ENCODE measurements at places on chromosomes 11 and 22.
A peak's percentile ranks its signal among the peaks of the same experiment; 100 is the strongest.

DNA sequence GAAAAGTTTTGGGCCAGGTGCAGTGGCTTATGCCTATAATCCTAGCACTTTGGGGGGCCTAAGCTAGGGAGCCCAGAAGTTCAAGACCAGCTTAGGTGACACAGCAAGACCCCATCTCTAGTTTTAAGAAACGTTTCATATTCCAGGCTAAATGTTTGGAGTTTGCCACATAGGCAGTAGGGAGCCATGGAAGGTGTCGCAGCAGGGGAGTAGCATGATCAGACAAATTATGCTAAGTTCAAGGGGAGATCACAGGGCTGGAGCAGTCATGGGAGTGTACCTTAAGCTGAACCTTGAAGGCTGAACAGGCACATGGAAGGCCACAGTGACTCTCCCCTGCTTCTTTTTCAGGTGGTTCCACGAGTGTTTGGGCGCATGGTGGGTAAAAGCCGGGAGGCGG lies 5.9 kb upstream of the NHERF4 start:
- no peak for DNase-seq

DNA sequence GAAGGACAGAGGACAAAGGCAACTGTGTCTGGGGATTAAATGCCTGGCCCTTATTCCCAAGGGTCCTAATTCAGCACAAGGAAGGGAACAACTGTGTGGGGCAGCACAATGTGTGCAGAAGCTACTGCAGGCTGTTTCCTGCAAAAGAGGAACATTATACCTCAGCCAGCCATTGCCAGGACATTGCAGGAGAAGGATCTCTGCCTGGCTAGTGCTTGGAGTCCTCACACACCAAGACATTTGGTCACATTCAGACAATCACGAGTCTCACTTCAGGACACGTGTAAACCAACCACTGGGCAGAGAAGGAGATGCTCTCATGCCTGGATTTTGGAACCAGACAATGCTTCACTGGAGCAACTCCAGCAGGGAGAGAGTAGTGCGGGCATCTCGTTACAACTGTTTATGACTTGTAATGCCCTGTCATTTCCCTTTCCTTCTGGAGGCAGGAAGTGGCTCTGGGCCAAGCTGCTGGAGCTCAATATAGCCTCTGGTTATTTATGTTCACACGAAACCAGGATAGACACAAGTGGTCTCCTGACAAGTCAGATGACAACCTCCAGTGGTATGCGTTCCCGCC lies 23.9 kb upstream of the ZC3H12C start:
- DNase-seq, result peak; percentile 96

DNA sequence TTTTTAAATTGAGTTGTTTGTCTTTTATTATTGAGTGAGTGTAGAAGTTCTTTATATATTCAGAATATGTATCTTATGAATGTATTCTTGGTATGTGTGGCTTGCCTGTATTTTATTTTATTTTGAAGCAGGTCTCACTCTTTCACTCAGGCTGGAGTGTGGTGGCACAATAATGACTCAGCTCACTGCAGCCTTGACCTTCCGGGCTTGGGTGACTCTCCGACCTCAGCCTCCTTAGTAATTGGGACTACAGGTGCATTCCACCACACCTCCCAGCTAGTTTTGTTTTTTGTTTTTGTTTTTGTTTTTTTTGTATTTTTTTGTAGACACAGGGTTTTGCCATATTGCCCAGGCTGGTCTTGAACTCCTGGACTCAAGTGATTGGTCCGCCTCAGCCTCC lies 24.5 kb upstream of the MPPED2 start:
- DNase-seq, result no peak

DNA sequence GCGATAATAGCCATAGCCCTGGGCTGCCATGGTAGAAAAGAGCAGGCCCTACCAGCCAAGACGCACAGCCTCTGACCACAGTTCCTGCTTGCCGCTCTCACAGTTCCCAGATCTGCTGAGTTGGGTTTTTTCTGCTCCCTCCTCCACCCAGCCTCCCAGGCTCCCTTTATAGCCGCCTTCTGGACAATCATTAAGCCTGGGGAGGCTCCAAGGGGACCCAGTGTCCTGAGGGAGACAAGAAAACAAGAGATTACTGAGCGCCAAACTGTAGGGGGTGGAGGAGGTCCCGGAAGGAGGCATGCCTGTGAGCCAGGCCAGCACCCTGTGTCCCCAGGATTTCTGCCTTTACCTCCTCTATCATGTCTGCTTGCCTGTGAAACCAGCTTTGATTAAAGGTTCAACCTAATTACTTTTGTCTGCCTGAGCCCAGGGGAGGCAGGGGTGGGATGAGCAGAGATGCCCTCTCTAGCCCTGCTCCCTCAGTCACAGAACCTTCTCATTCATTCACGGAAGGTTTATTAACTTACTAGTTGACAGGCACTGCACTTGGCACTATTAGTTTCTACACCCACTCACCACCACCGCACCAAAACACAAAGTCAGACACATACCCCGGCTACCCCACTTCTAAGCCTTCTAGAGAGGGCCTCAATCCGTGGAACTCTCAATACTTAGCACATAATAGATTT lies 1.2 kb downstream of the SLC37A4 start:
- peak; percentile 8 for DNase-seq

DNA sequence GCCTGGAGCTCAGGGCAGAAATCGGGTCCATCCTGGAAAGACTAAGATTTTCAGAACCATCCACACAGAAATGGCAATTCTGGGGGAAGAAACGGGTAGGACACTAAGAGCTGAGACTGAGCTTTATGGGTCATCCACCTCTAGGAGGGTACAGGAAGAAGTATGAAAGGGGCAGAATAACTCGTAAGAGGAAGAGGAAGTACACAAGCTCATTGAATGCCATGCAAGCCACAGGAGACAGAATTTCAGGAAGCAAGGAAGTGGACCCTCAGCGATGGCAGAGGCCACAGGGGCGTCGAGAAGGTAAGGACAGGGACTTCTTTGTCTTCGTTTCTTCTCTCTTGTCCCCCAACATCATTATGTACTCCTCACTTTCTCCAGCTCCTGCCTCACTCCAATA lies 169.6 kb downstream of the MAML2 start:
- DNase-seq, result no peak

GRCh38 chr11:12717851-12718291 lies 43.6 kb downstream of the TEAD1 start:
- DNase-seq, result peak; percentile 83

DNA sequence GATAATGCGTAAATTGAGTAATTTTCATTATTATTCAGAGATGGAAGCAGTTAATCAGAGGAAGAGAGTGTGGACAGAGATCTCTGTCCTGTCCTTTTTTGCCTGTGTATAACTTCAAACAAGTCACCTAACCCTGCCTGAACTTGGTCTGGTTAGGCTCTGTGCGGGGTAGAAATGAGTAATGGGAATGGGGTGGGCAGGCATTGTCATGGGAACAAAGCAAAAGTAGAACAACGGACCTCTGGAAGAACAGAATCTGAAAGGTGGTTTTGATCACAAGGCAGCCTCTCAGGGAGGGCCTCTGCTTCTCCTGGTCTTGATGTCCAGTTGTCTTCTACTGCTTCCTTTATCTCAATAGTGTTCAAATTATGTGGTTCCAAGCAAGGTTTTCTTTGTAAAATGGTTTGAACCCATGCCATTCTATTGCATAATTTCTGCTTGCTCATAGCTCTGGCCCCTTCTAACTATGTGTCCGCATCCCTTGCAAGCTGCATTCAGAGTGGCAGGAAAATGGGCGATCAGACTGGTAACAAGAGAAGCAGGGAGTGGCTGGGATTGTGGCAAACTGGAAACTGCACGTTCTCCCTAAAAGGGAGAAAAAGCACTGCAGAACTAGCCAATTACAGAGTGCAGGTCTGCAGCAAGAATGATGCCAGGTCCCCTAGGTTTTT lies 76.1 kb downstream of the PRR5L start:
- DNase-seq, result peak; percentile 85

DNA sequence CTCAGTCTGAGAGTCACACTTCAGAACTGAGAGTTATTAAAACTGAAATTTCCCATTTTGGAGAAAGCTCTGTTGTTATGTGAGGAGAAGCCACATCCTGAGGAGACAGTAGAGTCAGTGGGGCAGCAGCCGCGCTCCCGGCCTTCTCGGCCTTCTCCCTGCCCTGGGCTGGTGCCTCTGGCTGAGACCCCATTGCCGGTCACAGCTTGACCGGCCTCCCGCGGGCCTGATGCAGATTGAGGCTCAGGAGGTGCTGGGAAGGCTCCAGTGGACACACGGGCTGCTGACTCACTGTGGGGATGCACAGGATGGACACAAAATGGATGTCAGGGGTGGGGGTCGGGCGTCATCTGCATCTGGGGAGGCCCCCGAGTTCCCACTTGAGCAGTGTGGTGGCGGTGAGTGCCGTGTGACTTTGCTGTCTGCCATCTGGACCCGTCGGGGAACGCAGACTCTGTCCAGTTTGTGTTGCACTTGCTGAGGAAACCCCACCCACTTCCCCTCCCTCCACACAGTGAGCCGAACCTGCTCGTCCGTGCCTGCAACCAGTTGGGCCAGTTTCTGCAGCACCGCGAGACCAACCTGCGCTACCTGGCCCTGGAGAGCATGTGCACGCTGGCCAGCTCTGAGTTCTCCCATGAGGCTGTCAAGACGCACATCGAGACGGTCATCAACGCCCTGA lies 50.1 kb downstream of the MUC6 start:
- DNase-seq, result no peak

- DNase-seq, result no peak
These were observed 16.0 kb downstream of the BCL9L start for GRCh38 chr11:118909619-118910308.

DNA sequence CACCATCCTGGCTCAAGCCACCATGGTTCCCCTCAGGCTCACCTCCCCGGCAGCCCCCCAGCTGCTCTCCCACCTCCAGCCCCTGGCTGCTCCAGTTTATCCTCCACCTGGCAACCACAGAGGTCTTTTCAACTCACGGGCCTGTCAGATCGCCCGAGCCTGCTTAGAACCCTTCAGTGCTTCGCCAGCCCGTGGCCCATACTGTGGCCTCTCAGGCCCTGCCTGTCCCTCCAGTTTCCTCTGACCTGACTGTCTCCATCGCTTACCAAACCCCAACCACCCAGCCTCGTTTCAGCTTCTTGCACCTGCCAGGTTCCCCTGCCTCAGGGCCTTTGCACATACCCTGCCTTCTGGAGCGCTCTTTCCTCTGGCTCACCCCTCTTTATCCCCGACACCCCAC lies 6.9 kb downstream of the KCNC1 start:
- no peak for DNase-seq

- DNase-seq, result no peak
These were observed 162.4 kb upstream of the B3GAT1 start for GRCh38 chr11:134574425-134574824.

DNA sequence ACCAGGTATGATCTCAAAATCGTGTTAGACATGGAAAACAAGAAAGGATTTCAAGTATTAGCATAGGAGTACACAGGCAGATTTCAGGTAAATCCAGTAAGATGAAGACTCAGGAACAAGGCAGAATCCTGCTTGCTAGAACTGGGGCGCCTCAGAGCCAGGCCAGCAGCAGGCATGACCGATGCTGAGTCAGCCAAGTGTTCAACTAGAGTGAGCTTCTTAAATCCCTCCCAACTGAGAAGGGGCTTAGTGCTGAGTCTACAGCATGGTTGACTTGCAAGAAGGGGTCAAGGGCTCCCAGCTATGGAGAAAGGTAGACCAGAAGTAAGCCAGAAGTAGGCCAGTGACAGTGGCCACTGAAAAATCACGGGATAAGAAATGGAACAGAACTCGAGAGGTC lies 12.4 kb downstream of the GRAP2 start:
- DNase-seq, result no peak

DNA sequence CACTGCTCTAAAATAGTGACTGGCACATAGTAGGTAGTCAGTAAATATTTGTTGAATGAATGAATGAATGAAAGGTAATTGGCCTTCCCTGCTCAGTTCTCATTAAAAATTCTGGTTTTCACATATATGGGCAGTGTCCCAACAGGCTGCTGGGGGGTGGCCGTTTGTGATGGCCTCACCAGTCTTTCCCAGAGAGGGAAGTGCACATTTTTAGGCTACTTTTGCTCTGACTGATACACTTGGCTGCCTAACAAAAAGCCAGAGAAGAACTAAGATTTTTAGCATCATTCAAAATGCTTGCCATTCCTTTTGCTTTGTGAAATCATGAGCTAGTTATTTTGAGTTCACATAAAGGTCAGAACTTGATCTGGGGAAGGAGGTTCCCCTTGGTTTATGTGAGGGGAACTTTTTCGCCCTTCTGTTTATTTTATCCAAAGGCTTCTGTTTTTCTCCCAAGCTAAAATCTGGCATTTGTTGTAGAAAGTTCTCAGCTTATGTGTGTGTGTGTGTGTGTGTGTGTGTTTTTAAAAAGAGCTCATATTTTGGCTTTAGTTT lies 83.1 kb downstream of the PTPRJ start:
- DNase-seq, result peak; percentile 84

DNA sequence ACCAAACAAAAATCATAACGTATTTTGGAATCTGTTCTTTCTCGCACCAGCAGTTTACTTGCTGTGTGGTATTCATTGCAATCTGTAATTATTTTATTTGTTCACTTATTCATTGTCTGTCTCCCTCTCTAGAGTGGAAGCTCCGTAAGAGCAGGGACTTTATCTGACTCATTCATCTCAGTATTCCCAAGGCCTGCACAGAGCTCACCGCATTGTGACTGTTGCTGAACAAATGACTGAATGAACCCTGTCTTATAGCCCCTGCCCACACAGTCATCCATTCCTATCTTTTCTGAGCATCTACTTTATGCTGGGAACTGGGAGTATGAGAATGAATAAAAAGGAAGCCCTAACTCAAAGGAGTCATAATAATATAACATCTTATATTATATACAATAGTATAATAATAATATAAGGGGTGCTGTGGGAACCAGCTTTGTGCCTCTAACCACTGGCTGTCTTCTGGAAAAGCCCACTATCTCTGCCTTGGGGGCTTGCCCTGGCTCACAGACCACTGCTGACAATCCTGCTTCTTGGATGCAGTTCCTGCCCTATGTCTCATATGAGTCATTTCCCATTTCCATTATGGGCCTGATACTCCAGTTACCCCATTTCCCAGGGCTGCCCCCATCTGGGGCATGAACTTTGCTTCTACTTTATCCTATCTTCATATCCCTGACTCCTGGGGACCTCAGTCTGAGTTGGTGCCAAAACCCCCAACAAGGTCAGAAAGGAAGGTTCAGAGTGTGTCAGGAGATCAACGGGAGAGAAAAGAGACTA lies 11.0 kb downstream of the XRRA1 start:
- peak; percentile 71 for DNase-seq

GRCh38 chr11:2818503-2818902 lies 67.1 kb downstream of the CDKN1C start:
- no peak for DNase-seq

Measured in RPMI7951 (cell line).